SK-N-DZ (cell line): ENCODE measurements at places on chromosomes 6 and 20.

GRCh38 chr20:33578510-33578909, 83.6 kb upstream of the C20orf144 start:
- peak; percentile 65 for DNase-seq

DNA sequence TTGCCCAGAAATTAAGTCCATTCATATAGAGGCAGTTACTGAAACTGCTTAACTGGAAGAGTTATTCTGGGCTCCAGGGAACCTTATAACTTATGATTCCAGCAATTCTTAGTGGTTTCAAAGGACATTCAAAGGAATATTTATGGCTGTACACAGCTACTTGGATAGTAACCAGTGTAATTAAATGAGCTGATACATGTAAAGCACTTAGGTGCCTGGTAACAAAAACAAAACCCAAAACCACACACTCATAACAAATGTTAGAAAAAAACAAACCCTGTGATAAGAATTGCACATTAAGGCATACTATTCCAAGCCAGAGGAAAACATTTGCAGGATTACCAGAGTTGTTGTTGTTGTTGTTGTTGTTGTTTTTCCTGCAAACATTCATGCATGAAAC, 51.5 kb downstream of the STK4 start:
- no peak for DNase-seq

GRCh38 chr20:17816804-17817587, 117.2 kb downstream of the BANF2 start:
- DNase-seq: no peak

- peak; percentile 87 for DNase-seq
These were observed 49.7 kb downstream of the RBM38 start for GRCh38 chr20:57440678-57441509.

DNA sequence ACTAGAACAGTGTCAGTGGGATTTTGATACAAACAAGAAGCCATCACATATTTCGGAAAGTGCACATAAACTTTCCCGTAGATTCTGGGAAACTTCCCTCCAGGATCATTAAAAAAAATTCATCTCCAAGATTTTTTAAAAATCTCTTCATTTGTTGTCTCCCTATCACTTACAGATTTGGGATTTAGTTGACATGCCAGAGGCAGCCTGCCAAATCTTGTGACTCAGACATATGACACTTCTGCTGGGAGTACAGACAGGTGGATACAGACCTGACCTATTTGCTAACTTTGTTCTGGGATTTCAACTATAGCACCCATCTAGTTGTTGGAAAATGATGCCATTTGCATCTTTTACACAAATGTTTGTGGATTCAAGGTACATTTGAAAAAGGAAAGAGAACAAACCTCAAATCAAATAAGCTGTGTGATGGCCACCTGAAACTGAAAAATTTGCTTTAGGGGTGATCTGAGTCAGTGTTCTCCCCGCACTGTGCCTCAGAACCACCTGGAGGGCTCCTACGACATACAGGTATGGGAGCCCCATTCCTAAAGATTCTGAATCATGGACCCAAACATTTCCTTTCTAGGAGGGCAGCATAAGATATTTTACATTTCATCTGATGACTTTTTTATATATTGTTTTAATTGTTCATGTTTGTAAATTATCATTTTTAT, 21.9 kb upstream of the CD2AP start:
- DNase-seq: no peak

GRCh38 chr6:4256969-4257368, 121.6 kb upstream of the ECI2 start:
- no peak for DNase-seq

- DNase-seq: no peak
These were observed 9.1 kb downstream of the DYNLRB1 start for GRCh38 chr20:34525342-34525708.

- DNase-seq: peak; percentile 21
These were observed 105.5 kb downstream of the AGPAT4 start for GRCh38 chr6:161168281-161168891.

DNA sequence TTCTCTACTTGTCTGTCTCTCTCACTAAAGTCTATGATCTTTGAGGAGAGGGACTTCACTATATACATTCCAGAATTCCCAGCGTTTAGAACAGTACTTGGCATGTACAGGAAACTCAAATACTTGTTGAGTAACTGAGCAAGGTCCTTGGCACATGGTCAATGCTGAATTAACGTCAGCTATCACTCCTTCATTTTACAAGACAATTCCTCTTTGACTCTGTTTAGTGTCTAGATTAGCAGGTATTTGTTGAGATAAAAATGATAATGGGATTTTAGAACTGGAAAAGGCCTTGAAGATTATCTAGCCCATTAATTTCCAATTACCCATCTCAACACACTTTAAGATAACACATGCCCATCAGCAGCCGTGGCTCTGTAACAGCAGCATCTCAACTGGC, 6.6 kb upstream of the GUCA1B start:
- DNase-seq: no peak

DNA sequence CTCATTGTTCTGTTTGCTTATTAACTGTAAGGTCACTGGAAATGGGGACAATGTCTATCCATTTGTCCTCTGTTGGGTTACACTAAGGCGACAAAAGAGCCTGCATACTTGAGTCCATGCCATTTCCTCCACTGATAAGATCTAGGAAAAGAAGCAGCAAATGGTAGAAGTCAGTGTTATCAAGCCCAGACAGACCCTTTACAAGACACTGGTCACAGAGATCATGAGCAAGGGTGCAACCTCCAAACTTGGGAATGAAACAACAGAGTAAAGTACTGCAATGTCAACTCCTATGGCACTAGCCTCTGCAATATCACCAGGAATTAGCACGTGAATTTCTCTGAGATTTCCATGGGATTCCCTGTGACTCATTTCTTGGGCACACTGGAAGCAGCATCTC, 126.9 kb downstream of the ID4 start:
- DNase-seq: no peak

GRCh38 chr6:25165800-25166199, 113.4 kb upstream of the CARMIL1 start:
- DNase-seq: no peak

DNA sequence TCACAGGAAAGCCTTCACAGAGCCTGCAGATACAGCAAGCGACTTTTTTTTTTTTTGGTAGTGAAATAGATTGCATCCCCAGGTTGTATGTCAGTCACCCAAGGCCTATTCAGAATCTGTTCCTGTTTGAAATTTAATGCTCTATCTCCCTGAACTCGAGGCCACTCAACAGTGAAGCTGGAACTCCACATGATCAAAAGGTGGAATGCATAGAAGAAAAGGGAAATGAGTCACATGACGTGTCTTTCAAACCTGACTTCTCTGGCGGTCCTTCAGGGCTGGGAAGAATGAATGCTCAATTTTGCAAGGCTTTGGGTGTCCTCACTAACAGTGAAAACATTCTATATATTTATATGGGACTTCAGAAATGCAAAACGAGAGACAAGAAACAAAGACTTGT, 88.4 kb upstream of the B3GAT2 start:
- DNase-seq: no peak

- DNase-seq: no peak
These were observed 229.8 kb downstream of the SOX4 start for GRCh38 chr6:21823371-21823770.

- no peak for DNase-seq
These were observed 7.3 kb downstream of the CST3 start for GRCh38 chr20:23630392-23630849.

DNA sequence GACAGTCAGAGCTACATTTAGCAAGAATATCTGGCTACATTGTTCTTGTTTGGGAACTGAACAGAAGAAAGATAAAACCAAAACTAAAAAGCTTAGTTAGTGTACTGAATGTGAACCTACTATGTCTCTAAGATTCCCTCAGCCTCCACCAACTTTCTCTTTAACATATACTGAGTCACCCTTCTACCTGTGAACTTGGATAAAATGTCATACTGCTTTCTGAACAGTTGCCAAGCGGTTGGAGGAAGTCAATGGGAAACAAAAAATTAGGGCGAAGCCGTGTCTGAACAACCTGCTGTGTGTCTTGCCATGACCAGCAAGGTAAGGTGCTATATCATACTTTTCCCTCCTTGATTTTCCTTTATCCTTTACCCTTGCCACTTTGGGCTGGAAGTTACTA, 243.5 kb downstream of the BTBD9 start:
- DNase-seq: no peak

- no peak for DNase-seq
These were observed 19.7 kb downstream of the ZBP1 start for GRCh38 chr20:57600320-57601210.

GRCh38 chr6:15207923-15208322, 37.9 kb upstream of the JARID2 start:
- DNase-seq: no peak
